ENCODE measurements at places on chromosomes 2 and 18. TPM values are rescaled to one million over a fixed set of nuclear protein-coding genes. Genes with fewer than 3 reads are reported as not detected.

The VIL1 gene
- not detected for total RNA-seq

The DIPK1C gene
- 7.8 TPM for total RNA-seq

The GNLY gene
- total RNA-seq = 0.31 TPM

The TNFAIP6 gene
- total RNA-seq = not detected

The BOLL gene
- total RNA-seq = not detected

The SERPINB5 gene
- not detected for total RNA-seq

The ARHGAP15 gene
- 19.4 TPM for total RNA-seq

The IL1RL1 gene
- not detected for total RNA-seq

The ACMSD gene
- total RNA-seq = not detected

The TTL gene
- total RNA-seq = 102 TPM

The TMEM169 gene
- 19.1 TPM for total RNA-seq

The RIT2 gene
- 30.0 TPM for total RNA-seq

The CRACDL gene
- 0.94 TPM for total RNA-seq

The RGPD3 gene
- total RNA-seq = 1.3 TPM

The DYNC2LI1 gene
- total RNA-seq = 48.2 TPM

The KLHL30 gene
- total RNA-seq = not detected

The ING5 gene
- total RNA-seq = 47.9 TPM

The IL36RN gene
- not detected for total RNA-seq

The CDK5R2 gene
- total RNA-seq = 11.9 TPM

The FAM237A gene
- total RNA-seq = not detected

The STON1 gene
- 10.6 TPM for total RNA-seq
